Retina (tissue), 1 donor: ENCODE measurements at places on chromosomes 6 and 20.

GRCh38 chr6:14108571-14109410, 8.8 kb upstream of the CD83 start:
- no peak for DNase-seq

DNA sequence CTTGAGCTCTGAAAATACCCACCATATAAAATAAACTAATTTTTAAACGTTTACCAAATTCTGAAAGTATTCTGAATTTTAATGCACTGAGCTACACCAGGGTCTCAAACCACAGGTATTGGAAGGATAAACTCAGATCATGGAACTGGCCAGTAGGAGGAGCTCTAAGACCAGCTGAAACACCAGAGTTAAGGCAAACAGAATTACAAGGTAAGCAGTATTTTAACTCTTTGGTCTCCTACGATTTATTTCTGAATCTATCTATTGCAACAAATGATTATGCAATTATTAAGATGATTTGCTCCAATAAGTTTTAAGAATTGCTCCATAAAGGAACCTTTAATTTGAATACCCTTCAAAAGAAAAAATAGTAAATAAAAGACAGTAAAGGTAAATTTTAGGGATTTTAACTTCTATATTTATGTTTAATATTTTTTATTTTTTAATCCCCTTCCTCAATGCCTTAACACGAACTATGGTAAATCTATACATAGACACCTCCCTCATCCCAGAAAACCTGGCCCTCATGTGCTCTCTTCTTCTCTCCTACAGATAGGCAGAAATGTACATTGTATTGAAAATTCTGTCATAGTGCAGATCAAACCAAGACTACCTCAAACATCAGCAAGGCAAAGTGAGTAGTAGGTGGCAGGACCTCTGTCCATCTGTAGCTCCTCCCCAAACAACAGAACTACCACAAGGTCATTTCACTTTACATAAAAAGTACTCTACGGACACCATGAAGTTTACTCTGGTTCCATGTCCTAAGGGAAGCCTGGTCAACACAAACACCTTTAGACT, 58.4 kb downstream of the SMLR1 start:
- DNase-seq, result peak; percentile 63

- DNase-seq, result no peak
Observed at GRCh38 chr6:54891536-54891935, 45.0 kb downstream of the FAM83B start.

DNA sequence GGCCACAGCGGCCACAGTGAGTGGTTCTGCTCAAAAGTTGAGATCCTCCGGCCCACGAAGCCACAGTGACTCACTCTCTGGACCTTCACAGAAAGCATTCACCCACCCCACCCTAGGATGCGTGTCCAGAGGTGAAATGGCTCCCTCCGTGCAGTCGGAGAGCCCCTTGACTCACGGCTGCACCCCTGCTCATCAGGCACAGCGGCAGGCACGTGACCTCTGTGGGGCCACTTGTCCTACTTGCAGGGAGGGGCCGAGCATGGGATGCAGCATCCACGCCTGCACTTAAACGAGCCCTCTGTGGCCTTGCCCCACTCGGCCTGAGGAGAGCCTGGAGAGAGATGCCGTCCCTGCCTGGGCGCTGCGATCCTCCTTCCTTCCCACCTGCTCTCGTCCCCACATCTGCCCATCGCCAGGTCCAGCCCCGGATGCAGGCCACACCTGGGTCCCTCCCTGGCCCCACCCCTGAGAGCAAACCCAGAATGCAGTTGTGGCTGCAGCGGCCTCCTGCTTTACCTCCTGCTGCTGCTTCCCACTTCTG, 28.7 kb downstream of the NTSR1 start:
- peak; percentile 16 for DNase-seq

DNA sequence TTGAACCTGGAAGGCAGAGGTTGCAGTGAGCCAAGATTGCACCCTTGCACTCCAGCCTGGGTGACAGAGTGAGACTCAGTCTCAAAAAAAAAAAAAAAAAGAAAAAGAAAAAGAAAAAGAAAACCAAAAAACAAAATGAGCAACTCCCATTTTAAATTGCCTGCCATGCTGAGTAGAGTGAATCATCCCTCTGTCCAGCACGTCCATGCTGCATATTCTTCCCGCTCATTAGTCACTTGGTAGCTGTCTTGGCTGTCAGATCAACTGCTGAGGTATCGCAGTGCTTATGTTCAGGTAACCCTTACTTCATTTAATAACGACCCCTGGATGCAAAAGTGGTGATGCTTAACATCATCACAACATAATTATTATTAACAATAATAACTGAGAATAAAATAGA, 72.6 kb upstream of the RNF24 start:
- DNase-seq, result no peak
